Chondrocyte (in vitro differentiated cells): ENCODE measurements at places on chromosomes 2 and 18. TPM values are rescaled to one million over a fixed set of nuclear protein-coding genes. Genes with fewer than 3 reads are reported as not detected.

The ATP5MC3 gene
- total RNA-seq: 143 to 205 TPM (median 148 TPM) in 3 replicates

DNA sequence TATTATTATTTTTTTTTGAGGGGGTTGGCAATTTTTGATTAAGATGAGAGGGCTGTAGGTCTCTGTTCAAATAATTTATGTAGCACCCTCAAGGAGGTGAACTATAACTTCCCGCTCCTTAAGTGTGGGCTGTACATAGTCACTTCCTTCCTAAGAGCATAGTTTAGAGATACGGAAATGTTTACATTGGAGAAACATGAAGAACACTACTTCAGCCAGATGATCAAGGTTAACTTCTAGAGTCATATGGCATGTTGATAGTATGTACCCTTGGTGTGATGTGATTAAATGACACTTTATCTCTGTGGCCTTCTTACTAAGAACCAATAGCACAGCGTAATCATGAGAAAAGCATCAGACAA is 93.7 kb downstream of the MIB1 start:
- no peak for DNase-seq

DNA sequence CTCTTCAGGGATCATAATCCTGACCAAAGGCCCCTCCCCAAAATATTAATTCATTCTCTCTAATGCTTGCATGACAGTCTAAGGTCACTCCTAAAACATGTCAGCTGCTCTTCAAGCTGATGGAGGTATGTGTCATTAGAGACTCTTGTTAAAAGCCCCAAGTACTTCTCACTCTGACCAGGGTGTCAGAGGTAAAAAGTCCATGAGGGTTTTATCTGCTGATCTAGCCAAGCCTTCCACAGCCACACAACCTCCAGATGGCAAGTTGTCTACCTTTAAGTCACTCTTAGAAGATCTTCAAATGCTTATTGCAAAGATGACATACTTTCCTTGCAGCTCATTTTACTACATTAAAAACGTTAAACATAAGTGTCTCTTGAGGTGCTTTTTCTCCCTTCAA is 83.6 kb upstream of the ETAA1 start:
- no peak for DNase-seq

DNA sequence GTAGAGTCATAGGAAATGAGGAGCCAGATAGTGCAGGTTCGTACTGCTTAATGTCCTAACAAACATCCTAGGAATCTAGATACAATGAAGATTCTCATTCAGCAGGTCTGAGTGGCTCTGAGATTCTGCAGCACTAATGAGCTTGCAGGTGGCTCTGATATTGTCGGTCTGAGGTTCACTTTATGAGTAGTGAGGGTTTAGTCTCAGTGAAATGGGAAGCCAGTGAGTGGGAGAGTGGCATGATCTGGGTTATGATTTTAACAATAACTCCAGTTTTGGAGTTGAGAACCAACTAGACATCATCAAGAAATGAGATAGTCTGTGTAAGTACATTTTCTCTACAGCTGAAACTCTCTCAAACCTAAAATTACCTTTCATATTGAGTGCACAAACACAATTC is 166.8 kb upstream of the SP5 start:
- DNase-seq: no peak

DNA sequence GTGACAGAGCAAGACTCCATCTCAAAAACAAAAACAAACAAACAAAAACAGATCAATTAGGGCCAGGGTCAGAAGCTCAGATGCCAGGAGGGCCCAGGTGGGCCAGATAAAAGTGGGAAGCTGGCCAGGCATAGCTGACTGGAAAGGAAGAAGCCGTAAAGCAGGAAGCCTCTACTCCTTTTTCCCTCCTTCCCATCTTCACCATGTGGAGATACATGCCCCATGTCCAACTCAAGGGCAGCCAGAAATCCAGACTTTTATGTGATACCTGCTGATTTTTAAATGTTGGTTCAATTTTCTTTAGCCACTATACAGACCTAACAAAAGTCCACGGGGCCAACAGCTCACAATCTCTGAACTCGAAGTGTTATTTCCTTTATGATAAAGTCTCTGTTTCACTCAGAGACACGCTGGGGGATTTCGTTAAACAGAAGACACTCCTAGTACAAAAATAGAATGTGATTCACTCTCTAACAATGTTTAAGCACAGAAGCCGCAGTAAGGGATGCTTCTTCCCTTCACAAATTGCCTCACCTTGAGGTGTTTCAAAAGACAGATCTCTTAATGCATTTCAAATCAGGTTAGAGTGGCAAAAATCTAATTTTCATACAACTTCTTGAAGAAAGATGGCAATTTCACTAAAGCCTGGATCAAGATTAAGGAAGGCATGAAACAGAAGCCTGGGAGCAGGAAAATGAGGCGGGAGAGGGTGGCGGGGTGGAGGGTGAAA is 14.0 kb downstream of the TMEM247 start:
- DNase-seq: no peak

The CFC1 gene
- not detected in 3 replicates for total RNA-seq

DNA sequence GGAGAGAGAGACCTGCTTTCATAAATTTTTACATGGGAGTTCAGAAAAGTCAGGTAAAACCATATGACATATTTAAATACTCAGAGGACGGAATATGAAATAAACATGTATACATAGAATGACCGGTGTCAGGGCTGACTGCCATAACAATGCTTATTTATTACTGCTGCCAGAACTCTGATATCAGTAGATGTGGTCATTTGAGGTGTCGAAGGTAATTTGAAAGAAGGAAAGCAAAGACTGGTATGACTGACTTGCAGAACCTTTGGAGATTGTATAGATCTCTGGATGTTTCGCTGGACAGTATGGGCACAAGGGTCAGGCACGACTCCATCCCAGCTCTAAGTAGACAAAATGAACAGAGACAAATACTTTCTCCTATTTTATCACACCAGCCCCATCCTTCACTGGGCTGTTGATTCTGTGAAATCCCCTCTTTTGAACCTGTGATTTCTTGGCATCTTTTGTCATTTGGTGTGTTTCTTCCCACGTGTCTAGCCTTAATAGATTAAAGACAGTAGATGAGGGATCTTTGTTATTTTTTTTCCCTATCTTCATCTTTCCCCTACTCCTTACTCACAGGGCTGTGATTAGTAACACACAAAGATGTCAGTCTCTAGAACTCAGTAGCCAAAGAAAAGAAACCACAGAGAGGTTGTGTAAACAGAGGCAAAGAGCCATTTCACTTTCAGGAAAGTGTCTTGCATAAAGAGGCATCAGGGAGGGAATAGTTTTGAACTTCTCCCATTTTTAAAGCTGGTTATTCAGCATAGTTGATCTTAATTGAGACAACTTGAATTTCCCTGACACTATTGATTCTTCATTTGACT is 61.6 kb downstream of the ICOS start:
- no peak for DNase-seq

DNA sequence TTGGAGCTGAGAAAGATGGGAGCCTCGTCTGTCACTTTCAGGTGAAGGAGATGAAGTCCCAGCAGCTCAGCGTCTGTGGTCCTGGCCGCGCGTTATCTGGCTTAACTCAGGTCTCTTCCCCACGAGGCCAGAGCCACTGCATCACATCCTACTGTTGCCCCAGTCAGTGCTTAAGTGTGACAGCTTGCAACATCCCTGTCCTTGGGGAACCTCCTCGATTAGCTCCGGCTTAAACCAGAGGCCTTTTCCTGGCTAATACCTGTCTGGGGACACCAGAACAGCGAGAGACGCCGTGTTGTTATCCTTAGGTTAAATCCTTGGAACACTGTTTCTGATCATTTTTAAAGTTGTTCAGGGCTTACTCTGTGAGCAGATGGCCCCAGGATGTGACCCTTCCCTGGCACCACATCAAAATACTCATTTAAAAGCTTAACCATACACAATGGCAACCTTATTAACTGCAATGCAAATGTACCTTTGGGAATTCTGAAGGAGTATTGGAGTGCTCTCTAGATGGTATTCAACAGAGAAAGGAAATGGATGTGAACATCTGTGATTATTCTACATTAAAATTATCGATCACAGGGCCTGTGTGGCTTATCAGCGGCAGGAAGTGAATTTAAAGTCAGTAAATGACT is 61.2 kb upstream of the SPP2 start:
- no peak for DNase-seq

GRCh38 chr2:183950673-183951072 is 647.7 kb upstream of the ZNF804A start:
- DNase-seq: no peak

GRCh38 chr2:215906458-215906857 is 106.9 kb downstream of the MREG start:
- DNase-seq: no peak

The ZNF396 gene
- 1.4 to 1.5 TPM (median 1.4 TPM) in 3 replicates for total RNA-seq

DNA sequence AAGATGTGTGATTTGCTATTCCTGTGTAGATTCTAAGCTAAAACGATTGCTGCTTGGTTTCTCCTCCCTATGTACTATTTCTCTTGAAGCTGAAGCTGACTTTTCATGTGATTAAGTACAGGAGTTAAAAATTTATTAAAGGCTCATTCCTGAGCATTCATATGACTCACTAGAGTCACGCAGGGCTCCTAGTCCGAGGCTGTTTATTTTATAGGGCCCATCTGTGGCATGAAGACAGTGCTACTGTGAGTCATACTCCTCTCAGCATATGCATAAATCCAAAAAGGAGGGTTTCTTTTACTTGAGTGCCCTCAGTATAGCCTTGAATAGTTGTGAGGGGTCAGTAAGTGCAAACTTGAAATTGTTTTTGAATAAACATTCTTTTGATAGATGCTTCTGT is 378.8 kb downstream of the PTPRM start:
- DNase-seq: no peak

The ASB18 gene
- not detected in 3 replicates for total RNA-seq

DNA sequence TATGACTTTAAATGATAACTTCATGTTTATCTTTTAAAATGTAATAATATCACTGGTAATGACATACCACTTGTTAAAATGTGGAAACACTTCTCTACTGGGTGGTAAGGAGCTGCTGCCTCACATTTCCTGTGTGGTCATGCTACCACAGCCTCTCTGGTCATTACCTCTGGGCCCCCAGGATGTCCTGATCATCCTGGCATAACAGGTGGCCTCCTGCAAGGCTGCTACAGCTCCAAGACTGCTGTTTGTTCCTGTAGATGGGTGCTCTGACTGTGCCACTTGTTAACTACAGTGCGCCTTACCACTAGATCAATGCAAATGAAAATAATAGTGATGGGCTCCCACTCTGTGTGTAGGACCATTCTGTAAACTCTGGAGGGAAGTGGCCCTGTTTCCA is 500.2 kb upstream of the SPRED2 start:
- DNase-seq: no peak

The MYO5B gene
- 0.97 TPM in 2 of 3 replicates, not detected in the other for total RNA-seq

DNA sequence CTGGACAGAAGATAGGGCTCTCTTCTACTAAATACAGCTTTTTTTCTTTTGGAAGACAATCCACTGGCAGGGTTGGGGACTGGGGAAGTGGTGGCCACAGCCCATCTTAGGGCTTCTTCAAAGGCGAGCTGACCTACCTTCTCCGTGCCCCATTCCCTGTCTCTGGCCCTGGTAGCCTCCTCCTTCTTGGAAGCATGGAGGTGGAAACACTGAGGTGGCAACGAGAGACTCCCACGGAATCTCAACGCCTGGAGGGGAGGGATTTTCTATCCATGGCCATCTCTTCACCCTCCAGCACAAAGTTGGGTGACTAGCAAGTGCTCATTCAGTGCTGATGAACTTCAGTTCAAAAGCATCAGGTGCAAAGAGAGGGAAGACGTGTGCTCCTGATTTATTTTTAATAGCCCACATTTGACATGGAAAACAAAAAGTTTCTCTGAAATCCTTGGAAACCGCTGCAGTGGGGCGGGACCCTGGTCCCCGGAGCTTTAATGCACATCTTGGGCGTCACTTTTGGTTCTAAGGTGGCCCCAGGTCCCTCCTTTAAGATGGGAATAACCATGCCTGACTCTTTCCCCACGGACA is 633 bp upstream of the ARMC9 start:
- DNase-seq: no peak

The CRYGD gene
- total RNA-seq: not detected in 3 replicates

The AQP12A gene
- not detected in 3 replicates for total RNA-seq

The MYOM1 gene
- 1.2 to 1.5 TPM (median 1.5 TPM) in 3 replicates for total RNA-seq

DNA sequence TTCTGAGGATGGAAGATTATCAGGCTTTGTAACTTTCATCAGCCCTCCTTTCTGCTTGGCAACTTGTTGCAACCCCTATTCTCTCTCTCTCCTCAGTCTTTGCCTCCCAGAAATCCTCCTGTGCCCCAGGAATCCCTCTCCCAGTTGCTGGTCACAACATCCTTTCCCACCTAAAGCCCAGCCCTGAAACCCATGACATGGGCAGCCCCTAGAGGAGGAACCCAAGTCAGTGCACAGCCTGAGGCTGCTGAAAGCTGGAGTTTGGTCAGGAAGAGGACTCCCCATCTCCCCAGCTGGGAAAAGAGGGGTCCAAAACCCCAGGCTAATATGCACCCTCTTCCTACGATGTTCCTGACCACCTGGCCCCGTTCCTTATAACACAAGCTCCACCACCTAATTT is 29.5 kb downstream of the PKDCC start:
- no peak for DNase-seq

DNA sequence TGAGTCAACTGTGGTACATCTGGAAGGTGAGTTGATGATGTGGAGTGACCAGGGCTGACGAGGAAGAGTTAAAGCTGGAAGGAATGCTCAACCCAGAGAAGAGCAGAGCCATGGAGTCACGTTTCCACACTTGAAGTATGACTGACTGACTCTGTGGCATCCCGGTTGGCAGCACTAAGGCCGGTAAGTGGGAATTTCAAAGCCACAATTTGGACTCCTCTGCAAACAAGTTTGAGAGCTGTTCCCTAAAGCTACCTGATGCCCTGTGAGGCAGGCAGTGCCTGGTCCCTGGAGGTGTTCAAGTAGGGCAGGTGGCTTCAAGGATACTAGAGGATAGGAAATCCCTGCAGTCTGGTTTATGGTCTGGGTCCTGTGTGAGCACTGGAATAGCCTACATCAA is 69.3 kb upstream of the ITGB6 start:
- no peak for DNase-seq

GRCh38 chr18:14936313-14936712 is 188.3 kb downstream of the ANKRD30B start:
- no peak for DNase-seq

The SLC25A12 gene
- 18.2 to 30.6 TPM (median 19.0 TPM) in 3 replicates for total RNA-seq

DNA sequence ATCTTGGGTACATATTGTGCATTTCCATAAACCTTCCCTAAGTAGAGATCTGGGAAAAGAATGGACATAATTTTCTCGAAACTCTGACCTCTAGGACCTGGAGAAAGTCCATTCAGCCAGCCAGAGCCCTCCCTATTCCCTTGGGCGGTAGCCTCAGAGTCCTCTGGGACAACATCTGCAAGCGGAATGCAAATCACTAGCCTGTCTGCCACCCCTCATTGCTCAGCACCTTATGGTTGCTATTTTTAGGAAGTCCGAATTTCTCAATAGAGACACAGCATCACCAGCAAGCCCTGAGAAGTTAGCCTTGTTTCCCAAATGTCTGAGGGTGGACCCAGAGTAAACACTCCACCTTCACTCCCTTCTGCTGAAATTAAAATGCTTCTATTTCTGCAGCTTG is 17.6 kb upstream of the CD28 start:
- DNase-seq: no peak

The MALL gene
- 0.60 to 0.85 TPM (median 0.82 TPM) in 3 replicates for total RNA-seq

GRCh38 chr18:69367104-69367503 is 33.6 kb upstream of the DOK6 start:
- no peak for DNase-seq

- DNase-seq: no peak
Measured at GRCh38 chr2:217523286-217523685, 479.5 kb downstream of the TNS1 start.
